ENCODE measurements at places on chromosomes 5 and 9. TPM values are rescaled to one million over a fixed set of nuclear protein-coding genes. Genes with fewer than 3 reads are reported as not detected.
A peak's percentile ranks its signal among the peaks of the same experiment; 100 is the strongest.

GRCh38 chr5:67221487-67222242 lies 25.1 kb upstream of the CD180 start:
- no peak for DNase-seq

GRCh38 chr5:51326844-51327243 lies 56.4 kb upstream of the ISL1 start:
- DNase-seq: no peak

DNA sequence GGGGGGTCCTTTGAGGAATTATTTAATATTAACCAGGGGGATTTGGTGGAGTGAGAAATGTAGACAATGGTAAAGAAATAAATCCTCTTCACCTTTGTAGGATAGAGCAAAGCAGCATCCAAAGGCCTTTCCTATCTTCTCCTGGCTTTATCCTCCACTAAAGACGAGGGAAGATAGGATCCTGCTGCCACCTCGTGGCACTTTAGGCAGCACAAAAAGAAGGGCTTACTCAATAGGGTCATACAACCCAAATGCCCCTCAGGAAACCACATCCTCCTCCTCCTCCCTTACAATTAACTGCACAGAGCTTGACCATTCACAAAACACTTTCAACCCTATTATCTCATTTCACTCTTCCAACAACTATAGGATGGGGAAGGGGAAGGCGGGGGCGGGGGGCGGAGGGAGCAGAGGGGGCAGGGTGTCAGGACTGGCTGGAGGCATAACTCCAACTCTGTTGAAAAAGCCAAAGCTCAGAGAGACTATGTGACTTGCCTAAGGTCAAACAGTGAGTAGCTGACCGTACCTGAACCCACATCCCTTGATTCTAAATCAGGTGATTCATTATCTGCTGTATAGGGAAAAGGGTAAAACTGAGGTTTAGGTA lies 45.4 kb upstream of the MYOT start:
- DNase-seq: no peak

DND1 gene
- total RNA-seq: 0.34 TPM

- DNase-seq: no peak
Measured at GRCh38 chr5:116488356-116489041, 86.1 kb downstream of the SEMA6A start.

IFNA17 gene
- not detected for total RNA-seq

DNA sequence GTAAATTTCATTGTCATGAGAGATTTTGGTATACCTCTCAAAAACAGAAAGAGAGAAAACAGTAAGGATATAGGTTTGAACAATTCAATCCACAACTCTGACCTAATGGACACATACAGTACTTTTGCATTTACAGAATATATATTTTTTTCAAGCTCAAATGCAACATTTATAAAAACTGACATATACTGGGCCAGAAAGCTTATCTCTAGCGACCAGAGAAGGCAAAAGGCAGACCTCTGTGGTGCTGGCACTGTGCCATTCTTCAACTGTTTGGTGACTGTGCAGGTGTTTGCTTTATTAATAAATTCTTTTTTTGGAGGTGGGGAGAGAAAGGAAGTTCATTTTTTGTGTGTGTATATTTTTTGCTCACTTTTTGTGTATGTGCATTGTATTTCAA lies 6.0 kb upstream of the PLAC8L1 start:
- no peak for DNase-seq

DNA sequence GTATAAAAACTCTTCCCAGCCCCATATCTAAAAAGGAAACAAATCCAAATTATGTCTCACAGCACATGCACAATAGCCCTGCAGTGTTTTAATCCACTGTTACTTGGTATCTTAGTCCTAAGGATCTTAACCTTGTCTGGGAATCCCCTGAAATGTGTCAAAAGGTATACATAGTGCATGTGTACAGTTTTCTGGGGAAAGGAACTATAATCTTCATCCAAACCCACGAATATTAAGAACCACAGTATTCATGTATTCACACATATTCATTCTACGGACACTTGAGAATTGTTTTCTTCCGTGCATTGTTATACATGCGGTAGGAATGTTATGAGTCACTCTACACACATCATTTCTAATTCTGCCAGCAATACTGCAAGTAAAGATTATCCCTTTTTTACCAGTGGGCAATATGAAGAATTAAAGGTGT lies 47.8 kb upstream of the SNX2 start:
- DNase-seq: no peak

DNA sequence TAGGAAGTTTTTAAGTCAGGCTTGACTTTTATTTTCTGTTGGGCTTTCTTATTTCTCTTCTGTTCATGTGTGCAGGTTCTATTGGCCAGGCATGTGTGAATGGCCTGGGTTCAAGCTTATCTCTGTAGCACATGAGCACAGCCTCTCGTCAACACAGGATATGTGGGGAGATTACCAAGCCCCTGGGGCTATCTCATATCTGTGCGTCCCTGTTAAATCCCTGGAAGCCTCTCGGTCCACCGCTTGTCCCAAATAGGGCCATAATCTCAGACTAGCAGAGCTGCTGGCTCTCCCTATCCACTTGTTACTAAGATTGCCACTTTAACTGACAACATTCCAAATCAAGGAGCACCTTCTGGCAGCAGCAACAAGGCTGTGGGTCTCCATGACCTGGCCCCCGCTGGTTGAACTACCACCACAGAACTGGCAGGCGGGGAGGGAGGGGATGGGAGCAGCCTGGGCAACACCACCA lies 28.4 kb upstream of the EBF1 start:
- no peak for DNase-seq

DNA sequence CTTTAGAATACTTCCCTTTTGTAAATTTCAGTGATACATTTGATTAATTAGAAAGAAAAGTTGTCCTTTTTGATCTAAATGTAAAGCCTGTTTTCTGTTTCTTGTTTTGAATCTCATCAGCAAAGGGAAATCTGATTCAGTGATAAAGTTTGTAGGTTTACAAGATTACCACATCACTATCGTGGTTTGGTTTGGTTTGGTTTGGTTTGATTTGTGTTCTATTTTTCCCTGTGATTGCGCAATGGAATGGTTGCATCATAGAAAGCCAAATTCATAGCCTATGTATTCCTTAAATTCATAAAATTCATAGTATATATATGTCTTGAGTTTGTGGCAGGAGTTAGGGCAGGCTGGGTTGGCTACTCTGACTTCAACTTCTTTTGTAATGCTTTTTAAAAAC lies 15.2 kb downstream of the SRFBP1 start:
- DNase-seq: no peak

GRCh38 chr9:90112788-90113187 lies 508.0 kb downstream of the GADD45G start:
- DNase-seq: no peak

- DNase-seq: no peak
Measured at GRCh38 chr9:78986446-78986845, 585.3 kb upstream of the TLE4 start.

RCL1 gene
- total RNA-seq: 9.2 TPM

FSTL4 gene
- total RNA-seq: not detected

PITX1 gene
- total RNA-seq: 0.11 TPM

DNA sequence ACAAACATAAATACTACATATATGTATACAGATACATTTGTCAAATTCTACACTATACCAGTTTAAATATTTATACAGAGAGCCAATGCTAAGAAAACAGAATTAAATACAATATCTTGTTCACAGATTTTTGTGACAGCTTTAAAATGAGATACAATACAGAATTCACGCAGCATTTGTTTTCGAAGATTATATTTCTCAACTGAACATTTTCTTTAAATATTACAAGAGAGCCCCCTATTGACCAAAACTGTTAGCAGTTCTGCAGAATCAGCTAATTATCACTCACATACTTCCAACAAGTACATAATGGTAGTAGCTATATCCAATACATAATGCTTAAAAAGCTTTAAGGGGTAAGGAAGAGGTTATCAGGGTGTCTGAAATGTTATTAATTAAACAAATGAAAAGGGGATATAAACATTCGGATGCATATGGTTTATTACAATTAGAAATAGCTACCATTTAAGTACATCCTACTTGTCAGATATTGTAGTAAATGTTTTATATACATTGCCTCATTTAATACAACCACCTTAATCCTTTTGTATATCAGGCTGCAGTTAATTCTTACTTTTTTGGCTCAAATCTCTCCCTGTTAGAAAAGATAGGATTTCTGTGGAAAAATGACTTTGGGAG lies 31.7 kb downstream of the ZDHHC21 start:
- DNase-seq: no peak

DNA sequence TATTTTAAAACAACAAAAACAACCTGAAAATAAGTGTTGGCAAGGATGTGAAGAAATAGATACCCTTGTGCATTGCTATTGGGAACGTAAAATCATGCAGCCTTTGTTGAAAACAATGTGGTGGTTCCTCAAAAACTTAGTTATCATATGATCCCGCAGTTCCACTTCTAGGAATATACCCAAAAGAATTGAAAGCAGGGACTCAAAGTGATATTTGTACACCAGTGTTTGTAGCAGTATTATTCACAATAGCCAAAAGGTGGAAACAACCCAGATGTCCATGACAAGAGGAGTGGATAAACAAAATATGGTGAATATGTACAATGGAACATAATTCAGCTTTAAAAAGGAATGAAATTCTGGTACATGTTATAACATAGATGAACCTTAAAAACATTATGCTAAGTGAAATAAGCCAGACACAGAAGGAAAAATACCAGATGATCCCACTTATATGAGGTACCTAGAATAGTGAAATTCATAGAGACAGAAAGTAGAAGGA lies 29.0 kb downstream of the IRF1 start:
- no peak for DNase-seq

DNA sequence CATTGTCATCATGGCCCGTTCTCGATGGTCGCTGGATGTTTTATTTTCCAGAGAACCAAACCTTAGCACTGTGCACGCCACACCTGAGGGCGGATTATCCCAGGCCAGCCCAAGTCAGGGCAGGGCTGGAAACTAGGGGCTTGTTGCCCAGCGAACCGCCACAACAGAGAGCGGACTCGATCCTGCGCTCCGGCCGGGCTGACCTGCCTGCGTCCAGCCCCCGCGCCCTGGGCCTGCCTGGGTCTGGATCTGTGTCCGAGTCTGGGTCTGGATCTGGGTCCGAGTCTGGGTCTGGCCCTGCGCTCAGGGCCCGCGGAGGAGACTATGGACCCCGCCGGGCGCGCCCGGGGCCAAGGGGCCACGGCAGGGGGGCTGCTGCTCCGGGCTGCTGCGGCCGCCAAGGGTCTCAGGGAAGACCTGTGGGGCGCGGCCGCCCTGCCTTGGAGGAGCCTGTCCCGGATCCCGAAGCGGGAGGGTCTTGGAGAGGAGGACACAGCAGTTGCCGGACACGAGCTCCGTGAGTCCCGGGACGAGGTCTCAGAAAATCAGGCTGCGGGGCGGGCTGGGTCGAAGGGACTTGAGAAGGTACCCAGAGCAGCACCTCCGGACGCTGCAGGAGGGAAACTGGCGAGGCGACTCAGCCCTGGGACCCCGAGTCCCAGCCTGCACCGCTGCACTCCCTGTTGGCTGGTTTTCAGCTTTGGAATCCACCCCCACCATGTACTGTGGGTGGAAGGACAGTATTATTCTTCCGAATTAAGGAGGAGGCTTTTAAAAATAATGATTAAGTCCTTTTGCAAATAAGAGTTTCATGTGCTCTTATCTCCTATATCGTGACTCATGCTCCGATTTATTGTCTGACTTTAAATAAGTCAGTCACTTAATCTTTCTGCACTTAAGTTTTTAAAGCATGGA lies at the start of gene ANKDD1B:
ANKDD1B (plus strand) TSS at position 143 of the 915 bp plus-strand sequence; CDS start at position 325, 182 bp downstream.
- peak; percentile 14 for DNase-seq

GRCh38 chr5:163458778-163459385 lies 1.0 kb downstream of the NUDCD2 start:
- DNase-seq: no peak

DNA sequence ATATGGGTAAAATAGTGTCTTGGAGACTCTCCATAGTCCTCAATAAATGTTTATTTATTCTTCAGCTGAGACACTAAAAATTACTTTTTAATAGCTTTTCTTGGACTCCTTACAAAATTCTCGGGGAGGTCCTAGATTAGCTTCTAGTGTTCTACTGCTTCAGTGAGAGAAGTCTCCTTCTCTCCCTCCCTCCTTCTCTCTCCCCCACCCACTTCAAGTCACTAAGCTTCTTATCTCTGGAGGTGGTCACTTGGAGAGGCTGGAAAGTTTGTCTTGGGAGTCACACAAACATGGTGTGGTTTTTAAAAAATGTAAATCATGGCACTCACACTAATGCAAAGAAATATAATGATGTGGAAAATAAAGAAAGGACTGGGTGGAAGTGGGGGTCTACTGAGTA lies 64.1 kb downstream of the SEMA6A start:
- no peak for DNase-seq

C9 gene
- total RNA-seq: not detected

DNA sequence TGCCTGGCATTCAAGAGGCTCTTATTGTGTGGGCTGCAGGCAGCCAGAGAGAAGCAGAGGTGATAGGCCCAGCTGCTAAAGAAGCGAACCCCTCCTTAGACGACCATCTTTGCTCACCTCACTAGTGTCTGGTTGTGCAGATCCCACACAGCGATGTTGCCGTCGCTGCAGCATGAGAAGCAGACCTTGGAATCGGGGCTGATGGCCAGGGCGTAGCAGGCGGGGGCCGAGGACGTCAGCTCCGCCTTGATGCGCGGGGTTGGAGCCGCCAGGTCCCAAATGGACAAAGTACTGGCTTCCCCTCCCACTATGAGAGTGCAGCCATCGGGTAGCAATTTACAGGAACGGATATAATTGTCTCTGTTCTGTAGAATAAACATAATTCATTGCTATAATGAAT lies 98.7 kb downstream of the TLE1 start:
- no peak for DNase-seq

DNA sequence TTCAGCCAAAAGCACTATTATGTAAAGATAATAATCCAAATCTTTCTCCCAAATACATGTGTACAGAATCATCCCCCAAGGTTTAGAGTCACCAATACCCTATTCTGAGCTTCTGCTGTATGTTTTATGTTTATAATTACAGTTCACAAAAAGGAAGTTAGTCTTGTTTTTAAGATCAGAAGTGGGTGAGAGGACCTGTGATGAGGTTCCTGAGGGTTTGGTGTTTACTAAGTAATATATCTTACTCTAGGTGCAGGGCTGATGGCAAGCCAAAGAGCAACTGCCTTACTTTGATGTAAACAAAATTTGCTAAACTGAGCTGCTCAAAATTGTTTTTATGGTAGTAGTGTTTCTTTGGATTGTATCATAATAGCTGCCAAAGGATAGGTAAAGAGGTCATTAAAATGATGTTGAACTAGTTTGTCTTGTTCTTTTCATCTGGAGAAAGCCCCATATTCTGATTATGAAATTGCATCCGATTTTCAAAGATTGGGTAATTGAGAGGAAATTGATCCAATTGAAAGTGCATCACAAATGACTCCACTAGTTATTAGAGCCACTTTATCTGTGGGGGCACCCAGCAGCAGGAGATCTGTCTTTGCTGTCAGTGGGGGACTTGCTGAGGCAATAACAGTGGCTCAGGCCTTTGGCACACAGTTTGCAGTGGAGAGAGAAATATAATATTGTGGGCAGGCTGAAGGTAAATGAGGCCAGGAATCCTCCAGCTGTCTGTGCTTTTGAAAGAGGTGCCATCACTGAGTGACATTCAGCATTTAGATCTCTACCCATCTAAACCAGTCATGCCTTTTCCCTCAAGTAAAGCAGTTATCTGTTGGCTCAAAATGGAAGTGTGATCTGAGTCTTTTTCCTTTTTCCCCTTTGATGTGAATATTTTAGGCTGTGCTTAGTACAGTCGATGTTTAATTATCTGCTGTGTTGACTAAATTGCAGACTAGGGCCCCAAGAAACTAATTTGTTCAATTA lies 14.1 kb downstream of the TRIM32 start:
- DNase-seq: no peak

FAM13B gene
- 30.9 TPM for total RNA-seq

PPP1R26 gene
- total RNA-seq: 22.5 TPM

TMEM174 gene
- not detected for total RNA-seq

GRCh38 chr5:108141676-108142075 lies 240.2 kb downstream of the FBXL17 start:
- DNase-seq: no peak

GFM2 gene
- 52.6 TPM for total RNA-seq

DMRT2 gene
- not detected for total RNA-seq

WDR38 gene
- total RNA-seq: not detected
